Naive B cell (primary cell): ENCODE measurements at places on chromosomes 13 and 19.

- no peaks in the 10 kb centered on the region for H3K36me3 ChIP-seq
- peaks cover 3% of the 10 kb centered on the region for H3K4me1 ChIP-seq
- H3K27ac ChIP-seq: no peak overlapping the region
- no peaks in the 10 kb centered on the region for H3K27me3 ChIP-seq
- no peak for DNase-seq
These were observed 50.6 kb upstream of the USPL1 start for GRCh38 chr13:30567072-30567471.

DNA sequence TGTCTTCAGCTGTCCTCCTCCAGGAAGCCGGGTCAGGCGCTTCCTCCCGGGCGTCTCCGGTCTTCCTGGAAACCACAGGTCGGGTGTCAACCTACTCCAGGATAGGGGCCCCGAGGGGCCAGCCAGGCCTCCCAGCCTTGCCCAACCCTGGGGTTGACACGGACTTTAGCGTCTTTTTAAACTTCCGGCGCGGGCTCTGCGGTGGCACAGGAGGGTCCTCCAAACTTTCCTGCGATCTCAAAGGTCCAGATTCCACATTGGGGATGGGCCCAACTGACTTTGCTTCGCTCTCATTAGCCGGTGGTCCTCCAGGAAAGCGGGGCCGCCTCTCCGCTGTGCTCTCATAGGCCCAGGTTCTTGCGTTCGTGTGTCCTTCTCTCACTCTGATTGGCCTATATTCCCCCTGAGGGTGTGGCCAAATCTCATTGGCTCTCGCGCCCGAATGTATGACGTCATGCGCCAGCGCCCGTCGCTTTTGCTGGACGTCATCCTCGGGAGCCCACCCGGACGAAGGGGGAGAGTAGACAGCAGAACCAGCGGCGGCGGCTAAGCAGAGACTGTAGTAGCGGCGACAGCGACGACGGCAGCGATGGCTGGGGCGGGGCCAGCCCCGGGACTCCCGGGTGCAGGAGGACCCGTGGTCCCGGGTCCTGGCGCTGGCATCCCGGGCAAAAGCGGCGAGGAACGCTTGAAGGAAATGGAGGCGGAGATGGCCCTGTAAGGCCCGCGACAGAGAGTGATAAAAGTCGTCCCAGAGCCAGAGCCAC lies at the start of gene RBM42:
TSS of gene RBM42 (plus strand) at position 472 of the 767 bp plus-strand sequence. CDS start at position 590, 118 bp downstream.
- DNase-seq: peak; percentile 98
- H3K27me3 ChIP-seq: no peaks in the 10 kb centered on the region
- H3K4me3 ChIP-seq: peak within 1 kb of the TSS; percentile 98
- peaks cover 36% of the 10 kb centered on the region for H3K36me3 ChIP-seq
- peak within 1 kb of the TSS; percentile 99 for H3K27ac ChIP-seq

DNA sequence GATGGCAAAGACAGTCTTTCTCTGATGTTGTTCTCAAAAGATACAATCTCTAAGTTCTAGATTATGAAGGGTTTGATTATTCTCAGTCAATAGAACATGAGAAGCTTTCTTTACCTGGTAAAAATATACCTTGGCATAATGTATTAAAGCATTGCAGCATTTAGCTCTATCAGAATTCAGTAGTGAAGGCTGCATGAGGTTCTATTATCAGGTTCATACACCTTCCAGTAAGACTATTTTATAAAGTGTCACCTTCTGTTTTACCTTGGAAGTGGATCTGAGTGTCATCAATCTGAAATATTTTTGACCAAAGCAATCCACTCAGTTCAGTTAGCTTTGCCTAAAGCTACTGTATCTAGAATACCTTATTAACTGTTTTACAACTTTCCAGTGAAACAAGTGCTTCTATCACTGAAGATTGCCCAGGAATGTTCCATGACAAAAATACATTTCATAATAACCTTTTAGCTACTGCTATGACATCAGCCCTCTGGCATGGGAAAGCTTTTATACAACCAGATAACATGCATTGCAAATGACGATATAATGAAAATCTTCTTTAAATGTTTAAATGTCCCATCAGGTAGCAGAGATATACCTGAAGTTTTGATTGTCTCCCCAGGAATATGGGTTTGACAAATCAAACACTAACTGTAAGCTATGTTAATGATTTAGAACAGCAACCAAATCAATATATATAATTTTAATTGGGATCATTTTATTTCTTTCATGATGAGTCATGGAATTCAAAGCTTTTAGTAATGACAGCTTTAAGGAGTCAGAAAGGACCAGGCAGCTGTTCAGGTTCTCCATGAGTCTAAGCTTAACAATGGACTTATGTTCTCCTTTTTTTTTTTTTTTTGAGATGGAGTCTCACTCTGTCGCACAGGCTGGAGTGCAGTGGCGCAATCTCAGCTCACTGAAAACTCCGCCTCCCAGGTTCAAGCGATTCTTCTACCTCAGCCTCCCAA lies 72.2 kb downstream of the UFM1 start:
- no peaks in the 10 kb centered on the region for H3K36me3 ChIP-seq
- H3K27ac ChIP-seq: no peak overlapping the region
- no peak overlapping the region for H3K4me3 ChIP-seq
- no peaks in the 10 kb centered on the region for H3K27me3 ChIP-seq
- no peak for DNase-seq
- H3K4me1 ChIP-seq: no peaks in the 10 kb centered on the region

DNA sequence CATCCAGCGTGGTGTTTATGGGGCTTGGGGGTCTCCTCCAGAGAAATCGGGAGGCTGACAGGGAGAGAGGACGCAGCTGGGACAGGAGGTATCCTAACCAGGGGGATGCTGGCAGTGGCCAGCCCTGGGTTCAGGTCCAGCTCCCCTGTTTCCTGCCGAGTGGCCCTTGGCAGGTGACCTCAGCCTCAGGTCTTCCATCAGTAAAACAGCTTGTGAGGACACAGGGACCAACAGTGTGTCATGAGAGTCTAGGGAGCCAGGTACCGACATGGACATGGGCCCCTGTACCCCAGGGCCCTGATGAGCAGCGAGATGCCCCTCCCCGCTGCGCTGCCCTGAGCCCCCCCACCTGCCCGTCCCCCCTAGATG lies 19.6 kb downstream of the EVI5L start:
- DNase-seq: no peak
- no peaks in the 10 kb centered on the region for H3K36me3 ChIP-seq
- H3K4me1 ChIP-seq: peaks cover 6% of the 10 kb centered on the region
- H3K4me3 ChIP-seq: no peak overlapping the region
- H3K27me3 ChIP-seq: peaks cover 8% of the 10 kb centered on the region
- no peak overlapping the region for H3K27ac ChIP-seq

- peaks cover 7% of the 10 kb centered on the region for H3K27me3 ChIP-seq
- no peak overlapping the region for H3K27ac ChIP-seq
- DNase-seq: no peak
- no peaks in the 10 kb centered on the region for H3K36me3 ChIP-seq
- no peak overlapping the region for H3K4me3 ChIP-seq
These were observed 232.6 kb downstream of the TEX29 start for GRCh38 chr13:111552891-111553655.
